ENCODE measurements at places on chromosomes 11 and 22.

- DNase-seq = peak; percentile 44
These were observed 10.8 kb downstream of the BLID start for GRCh38 chr11:122105044-122105758.

DNA sequence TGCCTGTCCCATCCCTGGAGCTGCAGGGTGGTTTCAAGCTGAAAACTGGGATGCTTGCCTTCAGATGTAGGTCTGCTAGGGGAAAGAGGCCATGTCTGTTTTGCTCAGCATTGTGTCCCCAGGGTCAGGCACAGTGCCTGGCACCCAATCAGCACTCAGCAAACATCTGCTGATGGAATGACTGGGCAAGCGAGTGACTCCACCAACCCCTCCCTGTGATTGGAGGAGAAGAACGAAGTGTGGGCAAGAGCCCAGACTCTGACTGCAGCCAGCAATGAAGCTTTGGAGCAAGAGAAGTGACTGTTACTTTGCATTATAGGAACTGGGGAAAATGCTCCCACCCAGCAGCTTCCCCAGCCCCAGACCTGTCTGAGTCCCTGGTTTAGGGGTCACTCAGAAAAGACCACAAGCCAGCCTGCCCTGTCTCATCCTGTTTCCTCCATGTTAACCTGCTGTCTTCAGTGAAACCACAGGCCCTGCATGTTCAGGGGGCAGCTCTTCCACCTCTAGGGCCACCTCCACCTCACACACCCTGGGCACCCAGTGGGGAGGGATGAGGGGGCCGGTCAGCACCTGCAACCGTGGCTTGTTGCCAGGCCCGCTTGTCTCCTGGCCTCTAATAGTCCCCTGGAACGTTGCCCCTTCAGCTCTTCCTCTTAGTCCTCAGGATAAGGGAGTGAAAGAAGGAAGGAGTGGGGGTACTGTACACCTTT is 147.4 kb downstream of the TRIM29 start:
- peak; percentile 54 for DNase-seq

- no peak for DNase-seq
These were observed 69.8 kb downstream of the ADAMTS15 start for GRCh38 chr11:130518164-130518680.

DNA sequence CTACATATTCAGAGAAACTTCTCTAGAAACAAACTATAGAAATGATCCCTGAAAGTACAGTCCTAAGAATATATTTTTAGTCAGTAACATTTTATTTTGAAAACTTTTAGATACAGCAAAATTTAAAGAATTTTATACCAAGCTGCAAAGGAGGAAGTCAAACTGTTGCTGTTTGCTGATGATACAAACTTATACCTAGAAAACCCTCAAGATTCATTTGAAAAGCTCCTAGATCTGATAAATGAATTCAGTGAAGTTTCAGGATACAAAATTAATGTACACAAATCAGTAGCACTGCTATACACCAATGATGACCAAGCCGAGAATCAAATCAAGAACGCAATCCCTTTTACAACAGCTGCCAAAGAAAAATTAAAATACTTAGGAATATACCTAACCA is 10.1 kb downstream of the ZBTB44 start:
- DNase-seq = no peak

DNA sequence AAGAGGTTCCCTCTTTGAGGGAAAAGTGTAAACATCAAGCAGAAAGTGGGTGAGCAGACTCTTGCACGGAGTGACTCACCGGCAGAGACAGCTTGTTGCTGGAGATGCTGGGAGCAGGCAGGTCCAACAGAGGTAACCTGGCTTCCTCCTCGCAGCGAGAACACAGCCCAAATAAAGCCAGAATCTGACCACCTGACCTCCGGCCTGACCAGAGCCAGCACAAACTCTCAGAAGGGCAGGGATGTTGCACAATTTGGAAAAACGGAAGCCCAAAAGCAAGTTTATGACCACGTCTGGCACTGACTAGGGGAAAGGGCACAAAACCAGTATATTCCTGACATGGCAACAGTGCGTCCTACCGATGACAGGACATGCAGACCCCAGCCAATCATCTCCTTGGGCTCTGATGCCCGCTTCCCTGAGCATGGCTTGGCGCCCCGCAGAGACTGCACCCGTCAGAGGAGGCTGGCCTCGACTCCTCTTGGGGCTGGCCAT is 5.4 kb downstream of the SMCO4 start:
- DNase-seq = no peak

DNA sequence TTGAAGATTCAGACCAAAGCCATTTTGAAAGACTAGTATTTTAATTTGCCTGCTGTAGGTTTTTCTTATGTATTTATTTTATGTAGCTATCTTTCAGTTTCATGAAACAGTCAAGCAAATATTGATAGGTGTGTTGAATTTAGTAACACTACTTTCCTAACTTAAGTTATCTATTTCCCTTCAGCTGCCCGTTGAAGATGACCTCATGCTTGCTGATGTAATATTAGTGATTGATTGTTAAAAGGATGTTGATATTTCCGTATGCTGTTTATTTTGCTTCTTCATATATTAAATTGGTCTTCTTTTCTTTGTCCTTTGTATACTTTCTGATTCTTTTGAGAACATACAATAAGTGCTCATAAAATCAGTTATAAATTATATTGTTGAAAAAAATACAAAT is 86.8 kb upstream of the CHORDC1 start:
- DNase-seq = no peak

GRCh38 chr11:100827934-100828661 is 141.0 kb downstream of the ARHGAP42 start:
- no peak for DNase-seq

- DNase-seq = peak; percentile 61
These were observed 51.0 kb downstream of the MTNR1B start for GRCh38 chr11:93020248-93021046.

DNA sequence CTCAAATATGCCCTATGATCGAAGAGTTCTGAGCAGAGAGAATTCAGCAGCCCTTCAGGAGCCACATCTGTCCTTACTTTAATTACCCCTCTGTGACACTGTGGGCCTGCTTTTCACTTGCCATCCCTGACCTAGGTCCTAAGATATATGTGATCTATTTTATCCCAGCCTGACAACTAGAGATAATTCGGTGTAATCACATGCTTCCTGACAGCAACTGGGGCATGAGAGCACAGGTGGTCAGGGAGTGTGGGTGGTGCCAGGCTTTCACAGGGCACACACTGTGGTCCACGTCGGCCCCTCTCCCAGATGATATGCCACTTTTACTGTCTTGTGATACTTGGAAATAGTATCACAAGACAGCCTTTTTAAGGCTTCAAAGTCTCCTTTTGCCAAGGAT is 3.9 kb downstream of the TUBA8 start:
- DNase-seq = no peak

GRCh38 chr11:44334356-44335004 is 24.5 kb upstream of the ALX4 start:
- DNase-seq = no peak

- DNase-seq = no peak
These were observed 7.7 kb downstream of the LHFPL7 start for GRCh38 chr22:24938741-24939341.

GRCh38 chr22:31313366-31314147 is 21.3 kb upstream of the PIK3IP1 start:
- peak; percentile 56 for DNase-seq
